ENCODE measurements at places on chromosomes 6 and 20.
A peak's percentile ranks its signal among the peaks of the same experiment; 100 is the strongest.

GRCh38 chr6:21999012-21999528, 297.8 kb downstream of the PRL start:
- no peak for DNase-seq

DNA sequence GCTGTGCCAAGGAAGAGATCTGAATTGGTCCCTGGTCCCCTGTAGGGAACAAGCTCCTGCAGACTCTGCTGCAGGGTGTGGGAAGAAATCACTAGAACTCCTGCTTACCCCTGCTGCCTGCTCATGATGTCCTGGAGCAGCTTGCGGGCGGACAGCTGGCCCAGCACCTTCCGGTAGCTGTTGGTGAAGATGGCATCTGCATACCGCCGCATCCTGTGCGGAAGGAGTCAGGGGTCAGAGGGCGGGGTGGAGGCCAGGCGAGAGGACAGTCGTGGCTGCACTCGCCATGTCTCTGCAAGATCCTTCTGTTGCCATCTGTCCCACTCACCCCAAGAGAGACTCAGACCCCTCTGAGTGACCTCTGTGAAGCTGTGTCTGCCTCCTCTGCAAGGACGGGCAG, 5.3 kb downstream of the GHRH start:
- DNase-seq, result no peak

DNA sequence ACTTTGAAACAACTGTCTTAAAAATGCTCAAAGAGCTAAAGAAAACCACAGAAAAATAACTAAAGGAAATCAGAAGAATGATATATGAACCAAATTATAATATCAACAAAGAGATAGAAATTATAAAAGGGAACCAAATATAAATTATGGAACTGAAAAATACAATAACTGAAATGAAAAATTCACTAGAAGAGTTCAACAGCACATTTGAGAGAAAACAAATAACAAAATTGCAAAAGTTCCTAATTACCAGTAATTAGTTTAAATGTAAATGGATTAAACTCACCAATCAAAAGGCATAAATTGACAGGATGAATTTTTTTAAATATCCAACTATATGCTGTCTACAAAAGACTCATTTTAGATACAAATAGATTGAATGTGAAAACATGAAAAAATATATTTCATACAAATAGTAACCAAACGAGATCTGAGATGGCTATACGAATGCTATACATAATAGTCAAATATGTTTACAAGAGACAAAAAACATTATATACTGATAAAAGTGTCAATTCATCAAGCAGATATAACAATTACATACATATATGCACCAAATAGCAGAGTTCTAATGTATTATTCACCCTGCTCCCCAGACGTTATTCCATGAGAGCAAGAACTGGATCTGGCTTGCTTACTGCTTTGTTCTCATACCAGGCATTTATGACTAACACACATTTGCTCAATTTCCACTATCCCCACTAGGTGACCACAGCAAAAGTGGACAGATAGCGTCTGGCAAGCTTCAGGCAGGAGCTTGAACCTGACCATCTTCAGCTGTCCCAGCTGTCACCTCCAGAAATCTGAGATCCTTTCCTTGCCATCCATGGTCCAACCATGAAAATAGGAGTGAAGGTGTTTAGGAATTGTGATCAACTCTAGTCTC, 72.4 kb upstream of the SIRPA start:
- DNase-seq, result no peak

GRCh38 chr6:14728396-14729024, 517.4 kb upstream of the JARID2 start:
- no peak for DNase-seq

DNA sequence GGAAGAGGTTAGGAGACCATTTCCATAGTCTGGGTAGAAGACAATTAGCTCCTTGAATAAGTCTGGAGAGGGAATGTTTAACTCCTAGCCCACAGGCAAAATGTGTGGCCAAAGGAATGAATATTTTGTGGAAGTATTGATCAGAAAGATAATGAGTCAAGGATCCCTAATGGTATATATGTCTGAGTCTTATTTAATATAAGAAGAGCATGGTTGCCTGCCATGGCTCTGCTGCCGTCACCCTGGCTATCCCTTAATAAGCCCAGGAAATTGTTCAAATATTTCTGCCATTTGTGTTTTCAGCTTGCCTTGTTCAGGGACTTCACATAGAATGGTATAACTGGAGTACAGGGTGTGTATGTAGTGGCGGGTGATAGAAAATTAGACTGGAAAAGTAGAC, 18.1 kb upstream of the CALHM6 start:
- DNase-seq, result no peak

DNA sequence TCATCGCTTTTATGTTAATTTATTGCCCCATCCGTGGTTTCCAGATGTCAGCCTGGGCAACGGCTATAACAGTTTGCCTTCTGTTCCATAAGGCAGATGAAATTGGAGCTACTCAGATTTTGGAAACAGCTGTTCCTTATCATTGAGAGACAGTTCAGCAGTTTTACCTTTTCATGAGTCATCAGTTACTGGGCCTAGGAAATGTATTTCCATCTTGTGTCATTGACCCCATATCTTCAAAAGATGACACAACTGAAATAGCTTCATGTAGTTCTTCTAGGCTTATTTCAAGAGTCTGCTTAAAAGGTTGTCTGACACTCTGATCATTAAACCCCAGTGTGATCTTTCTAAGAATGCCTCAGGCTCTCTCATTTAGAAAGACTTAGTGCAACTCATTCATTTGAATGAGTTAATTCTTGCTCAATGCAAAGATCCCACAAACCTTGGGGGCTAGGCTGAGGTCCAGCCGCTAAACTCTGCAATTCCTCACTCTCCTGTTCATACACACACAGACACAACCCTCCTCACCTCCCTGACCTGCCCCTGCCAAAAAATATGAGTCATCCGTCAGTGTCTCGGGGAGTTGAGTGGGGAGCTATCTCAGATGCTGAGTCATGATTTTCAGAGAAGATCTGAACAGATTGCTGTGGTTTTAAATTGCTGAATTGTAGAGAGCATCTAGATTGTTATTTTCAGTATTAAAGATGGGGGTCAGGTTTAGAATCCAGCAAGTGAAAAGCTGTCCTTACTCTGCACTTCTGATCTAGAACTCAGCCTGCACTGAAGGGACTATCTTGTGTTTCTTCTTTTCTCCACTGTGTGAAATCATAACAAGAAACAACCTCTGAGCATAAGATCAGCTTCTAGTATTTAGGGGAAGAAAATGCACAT, 61.8 kb downstream of the RPP40 start:
- peak; percentile 5 for DNase-seq

- no peak for DNase-seq
These were observed 117.9 kb downstream of the SGK1 start for GRCh38 chr6:134199848-134200606.

GRCh38 chr6:111601886-111602285, 3.8 kb downstream of the TRAF3IP2 start:
- DNase-seq, result no peak

DNA sequence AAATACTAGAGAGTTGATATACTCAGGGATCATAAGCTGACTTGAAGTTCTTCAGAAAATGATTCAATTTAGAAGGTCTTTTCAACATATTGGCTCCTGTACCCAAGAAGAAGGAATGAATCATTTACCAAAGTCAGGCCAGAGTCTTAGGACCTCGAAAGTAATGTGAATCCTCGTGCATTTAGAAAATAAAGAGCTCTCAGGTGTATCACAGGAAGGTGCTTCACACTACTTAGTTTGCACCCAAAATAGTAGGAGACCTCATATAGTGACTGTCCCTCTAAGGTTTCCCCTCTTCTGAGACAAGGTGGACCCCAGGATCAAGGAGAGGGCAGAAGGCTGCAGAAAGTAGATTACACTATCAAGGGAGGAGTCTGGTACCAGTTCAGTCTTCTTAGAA, 71.8 kb downstream of the F13A1 start:
- DNase-seq, result no peak

DNA sequence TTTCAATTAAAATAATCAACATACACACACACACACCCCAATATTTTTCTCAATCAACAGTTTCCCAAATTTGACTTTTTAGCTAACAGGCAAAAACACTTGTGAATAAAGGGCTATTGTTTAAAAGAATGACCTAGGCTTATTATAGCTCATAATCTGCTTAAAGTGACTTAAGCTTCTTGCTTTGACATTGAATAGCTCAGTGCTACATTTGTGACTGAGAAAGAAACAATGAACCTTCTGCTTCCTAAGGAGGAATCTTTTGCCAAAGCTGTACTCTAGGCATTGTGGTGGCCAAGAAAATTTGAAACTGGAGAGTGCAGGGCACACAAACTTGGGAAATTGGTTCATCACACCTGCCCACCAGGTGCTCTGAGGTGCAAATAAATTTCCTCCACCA, 282.0 kb downstream of the SYNE1 start:
- no peak for DNase-seq

DNA sequence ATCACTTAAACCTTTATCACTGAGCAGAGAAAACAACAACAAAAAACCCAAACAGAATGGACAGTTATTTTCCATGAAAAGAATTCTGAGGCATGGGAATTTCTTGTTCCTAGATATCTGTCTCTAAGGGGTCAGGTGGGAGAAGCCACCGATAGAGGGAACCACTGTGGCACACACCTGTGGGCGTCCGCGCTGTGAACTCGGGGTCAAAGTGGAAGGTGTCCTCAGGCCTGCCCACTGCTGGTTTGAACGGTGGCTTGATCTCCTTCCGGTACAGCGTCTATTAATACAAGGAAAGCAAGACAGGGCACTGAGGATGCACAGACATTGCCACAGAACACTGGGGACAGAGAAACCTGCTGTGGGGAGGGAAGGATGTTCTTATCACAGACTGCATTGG, 76.5 kb upstream of the MPC1 start:
- DNase-seq, result no peak

- no peak for DNase-seq
These were observed 32.8 kb downstream of the CYP21A2 start for GRCh38 chr6:32070814-32071543.

DNA sequence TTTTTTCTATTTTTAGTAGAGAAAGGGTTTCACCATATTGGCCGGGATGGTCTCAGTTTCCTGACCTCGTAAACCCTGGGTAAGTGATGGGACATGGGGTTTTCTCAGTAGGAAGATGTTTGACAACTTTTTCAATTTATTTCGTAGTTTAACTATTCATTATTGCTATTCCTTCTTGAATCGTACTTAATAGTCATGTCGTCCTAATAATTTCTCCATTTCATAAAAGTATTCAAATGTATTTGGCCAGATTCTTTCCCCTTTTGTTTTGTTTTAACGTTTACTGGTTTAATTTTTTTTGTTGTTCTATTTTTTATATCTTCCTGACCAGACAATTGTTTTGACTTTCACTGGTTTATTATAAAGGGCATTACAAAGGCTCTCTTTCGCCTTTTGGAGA, 16.3 kb downstream of the GPX5 start:
- DNase-seq, result no peak

GRCh38 chr20:33773412-33774089, 37.6 kb upstream of the CHMP4B start:
- no peak for DNase-seq

- DNase-seq, result no peak
These were observed 16.0 kb downstream of the MARCKS start for GRCh38 chr6:113873043-113873667.

- DNase-seq, result no peak
These were observed 23.6 kb upstream of the ARMC12 start for GRCh38 chr6:35713006-35713767.

- no peak for DNase-seq
These were observed at the start of gene CALHM5 for GRCh38 chr6:116511424-116512110. TSS of gene CALHM5 (plus strand) at chr6:116511639. CDS start at chr6:116511697, 58 bp downstream.

- no peak for DNase-seq
These were observed 12.9 kb downstream of the PARD6B start for GRCh38 chr20:50744143-50744792.

- no peak for DNase-seq
These were observed 40.2 kb downstream of the CTCFL start for GRCh38 chr20:57484772-57485171.

DNA sequence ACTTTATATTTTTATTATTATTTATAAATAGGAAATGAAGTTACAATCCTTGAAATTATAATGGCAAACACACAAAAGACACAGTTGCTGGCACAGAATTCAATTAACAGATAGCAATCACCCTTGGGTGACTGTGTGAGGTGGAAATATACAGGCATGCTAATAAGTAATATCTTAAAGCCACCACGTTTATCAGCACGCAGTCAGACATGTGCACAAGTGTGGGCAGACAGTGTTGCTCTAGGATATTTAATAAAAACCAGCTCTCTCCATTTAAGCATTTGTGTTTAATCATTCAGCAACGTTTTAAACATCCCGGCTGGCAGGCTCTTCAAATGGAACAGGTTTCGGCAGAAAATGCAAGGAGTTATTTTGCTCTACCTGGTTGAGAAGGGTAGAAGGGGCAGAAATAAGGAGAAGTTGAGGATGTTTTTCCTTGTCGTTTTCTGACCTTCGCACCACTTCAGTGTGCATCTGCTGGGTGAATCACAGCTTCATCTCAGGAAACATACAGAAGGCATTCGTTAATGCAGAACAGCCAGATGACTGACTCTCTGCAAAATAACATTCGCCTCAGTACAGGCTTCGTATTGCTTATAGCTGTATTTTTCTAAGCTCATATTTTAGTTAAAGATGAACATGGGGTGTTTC, 585.1 kb downstream of the QKI start:
- no peak for DNase-seq

DNA sequence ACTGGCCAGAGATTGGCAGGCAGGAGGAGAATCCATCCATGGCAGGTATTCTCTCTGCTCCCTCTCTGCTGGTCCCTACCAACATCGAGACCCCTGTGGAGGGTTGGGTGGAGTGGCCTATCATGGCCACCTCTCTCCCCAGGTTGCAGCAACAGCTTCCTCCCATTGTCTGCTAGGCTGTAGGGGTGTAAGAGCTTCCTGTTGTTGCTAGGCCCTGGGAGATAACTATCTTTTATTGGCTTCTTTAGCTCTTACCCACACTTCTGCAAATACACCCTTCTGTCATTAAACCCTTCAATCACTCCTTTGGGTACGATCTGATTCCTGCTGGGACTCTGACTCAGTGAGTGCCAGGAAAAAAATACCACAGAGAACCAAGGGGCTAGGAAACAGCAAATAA, 66.6 kb upstream of the FAM184A start:
- no peak for DNase-seq

DNA sequence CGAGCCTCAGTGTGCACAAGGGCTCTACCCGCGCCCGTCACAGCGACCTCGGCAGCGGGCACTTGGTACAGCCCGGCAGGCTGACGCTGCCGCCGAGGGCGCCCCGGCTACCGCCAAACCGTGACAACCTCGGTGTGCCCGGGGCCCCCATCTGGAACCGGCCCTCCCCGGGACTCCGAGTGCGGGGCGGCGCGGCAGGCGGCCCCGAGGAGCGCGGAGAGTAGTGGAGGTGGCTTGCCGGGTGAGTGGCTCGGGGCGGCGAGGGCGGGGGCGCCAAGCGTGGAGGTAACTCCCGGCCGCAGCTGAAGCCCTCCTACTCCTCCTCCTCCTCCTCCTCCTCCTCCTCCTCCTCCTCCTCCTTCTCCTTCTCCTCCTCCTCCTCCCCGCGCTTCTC, at the start of gene ISM1:
ISM1 (plus strand) TSS at position 371 of the 394 bp plus-strand sequence. CDS start 503 bp downstream, outside the sequence.
- peak; percentile 4 for DNase-seq

All from stimulated activated CD8-positive, alpha-beta memory T cell treated with anti-CD3 and anti-CD28 coated beads, Interleukin-2, amount 100 ng/mL, for 1 hour (primary cell).